COR-L47 (cell line): ENCODE measurements at places on chromosomes 5 and 9.

DNA sequence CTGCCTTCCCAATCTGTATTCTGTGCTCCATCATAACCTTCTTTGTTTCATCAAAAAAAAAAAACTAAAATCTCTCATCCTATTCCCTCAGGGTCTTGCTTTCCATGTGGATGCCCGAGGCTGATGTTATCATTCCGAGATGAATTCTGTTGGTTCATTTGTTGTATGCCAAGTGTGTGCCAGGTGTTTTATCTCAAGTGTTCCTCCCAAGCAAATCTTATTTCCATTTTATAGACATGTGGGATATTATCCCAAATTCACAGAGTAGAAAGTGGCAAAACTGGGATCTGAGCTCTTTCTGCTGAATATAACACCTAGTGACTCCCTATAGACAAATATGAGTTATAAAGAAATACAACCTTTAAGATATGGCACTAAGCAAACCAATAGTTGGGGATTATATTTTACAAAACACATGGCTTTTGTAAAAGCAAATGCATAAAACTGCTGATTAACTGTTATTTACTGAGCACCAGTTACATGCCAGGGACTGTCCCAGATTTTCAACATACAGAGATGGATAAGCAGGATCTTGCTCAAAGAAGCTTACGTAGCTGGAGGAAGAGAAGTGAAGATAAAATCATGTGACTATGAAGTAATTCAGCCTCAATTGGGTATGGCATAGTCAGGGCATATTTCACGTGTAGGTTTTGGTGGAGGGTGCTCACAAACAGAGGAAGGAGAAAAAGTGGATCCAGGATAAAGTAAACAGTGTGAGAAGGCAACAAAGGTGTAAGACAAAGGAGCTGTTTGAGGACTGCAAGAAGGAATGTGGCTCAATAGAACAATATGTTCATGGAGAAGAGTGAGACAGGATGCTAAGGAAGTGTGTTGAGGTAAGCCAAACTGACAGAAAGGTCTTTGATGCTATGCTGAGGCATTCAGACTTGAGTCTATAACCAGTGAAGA is 143.3 kb upstream of the ADAMTSL1 start:
- DNase-seq: no peak

DNA sequence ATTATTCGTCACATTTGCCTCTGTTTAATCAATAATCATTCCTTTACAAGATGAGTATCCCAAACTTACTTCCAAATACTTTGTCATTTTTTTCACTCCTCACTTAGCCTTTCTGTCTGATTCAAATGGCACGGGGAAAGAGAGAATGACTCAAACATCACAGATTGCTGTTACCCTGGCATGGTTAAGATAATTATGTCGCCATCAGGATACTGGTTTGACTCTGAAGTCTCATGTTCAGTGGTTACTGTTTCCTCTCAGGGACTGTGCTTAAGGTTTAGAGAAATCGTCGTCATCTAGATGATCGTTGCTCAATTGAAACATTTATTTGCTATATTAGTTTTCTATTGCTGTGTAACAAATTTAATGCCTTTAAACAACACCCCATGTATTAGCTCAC is 45.2 kb upstream of the RAD23B start:
- no peak for DNase-seq

GRCh38 chr5:9947944-9948343 is 301.7 kb downstream of the ATPSCKMT start:
- DNase-seq: no peak

DNA sequence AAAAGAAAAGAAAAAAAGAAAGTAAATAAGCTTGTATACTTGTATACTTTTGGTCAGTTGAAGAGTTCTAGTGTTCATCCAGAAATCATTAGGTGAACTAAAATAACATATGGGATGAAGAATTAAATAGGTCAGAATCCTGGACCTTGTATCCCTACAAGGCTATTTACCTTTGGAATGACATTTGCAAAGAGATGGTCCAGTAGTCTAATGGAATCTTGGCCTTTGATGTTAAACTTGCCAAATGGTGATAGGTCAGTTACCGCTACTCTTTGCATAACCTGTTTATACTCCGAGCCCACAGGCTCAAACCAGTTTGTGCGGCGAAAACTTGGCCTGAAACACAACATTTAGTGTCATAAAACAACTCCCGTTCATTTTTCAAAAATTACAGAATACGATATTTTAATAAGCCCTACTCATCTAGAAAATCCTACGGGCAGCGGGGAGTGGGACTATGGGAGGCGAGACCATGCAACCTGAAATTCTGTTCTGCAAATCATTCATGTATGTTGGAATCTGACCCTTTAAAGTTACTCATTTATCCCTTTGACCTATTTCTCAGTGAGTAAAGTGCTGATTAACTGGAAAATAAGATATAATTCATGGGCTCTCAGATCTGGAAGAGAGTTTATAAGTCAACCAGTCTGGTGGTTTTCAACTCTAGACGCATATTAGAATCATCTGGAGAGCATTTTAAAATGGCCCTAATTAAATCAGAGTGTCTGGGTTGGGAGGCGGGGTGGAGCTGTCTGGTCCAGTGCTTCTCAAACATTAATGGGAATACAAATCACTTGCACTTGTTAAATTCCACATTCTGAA is 38.6 kb downstream of the DMGDH start:
- DNase-seq: no peak

GRCh38 chr9:74284581-74285450 is 212.3 kb upstream of the RORB start:
- peak; percentile 29 for DNase-seq

DNA sequence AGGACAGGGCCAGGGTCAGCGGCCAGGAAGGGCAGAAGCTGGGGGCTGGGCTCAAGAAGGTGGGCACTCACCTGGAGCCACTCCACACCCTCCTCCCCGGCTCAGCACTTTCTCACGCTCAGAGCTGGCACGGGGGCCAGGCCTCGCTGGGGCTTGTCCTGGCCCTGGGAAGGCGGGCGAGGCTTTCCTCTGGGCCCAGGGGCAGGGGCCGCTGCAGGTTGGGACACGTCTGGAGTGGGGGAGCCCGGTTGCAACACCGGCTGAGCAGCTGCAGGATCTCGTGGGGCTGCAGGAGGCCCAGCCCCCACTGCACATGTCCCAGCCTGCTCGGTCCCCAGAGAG is 38.9 kb upstream of the EGFL7 start:
- no peak for DNase-seq
